Fibroblast of skin of right quadriceps (primary cell): ENCODE measurements at places on chromosomes 3 and 15.
A peak's percentile ranks its signal among the peaks of the same experiment; 100 is the strongest.

- DNase-seq: no peak
These were observed 234.1 kb downstream of the CBLB start for GRCh38 chr3:105634708-105635107.

GRCh38 chr15:58746174-58746573 lies 3.3 kb downstream of the ADAM10 start:
- DNase-seq: no peak

DNA sequence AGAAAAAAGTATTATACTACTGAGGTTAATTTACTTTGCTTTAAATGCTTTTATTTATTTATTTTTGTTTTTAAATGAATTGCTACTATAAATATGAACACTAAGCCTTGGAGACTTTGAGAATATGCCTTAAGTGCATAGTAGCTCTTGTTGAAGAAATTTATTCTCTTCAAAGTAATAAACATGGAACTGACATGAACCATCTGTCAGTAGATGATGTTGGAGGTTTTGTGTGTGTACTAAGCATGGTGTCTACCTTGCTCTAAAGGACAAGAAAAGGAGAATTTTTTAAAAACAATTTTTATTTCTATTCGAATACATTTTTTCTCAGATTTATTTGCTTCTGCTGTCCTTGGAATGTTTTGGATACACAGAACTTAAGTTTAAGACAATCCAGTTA lies 81.1 kb upstream of the PDZRN3 start:
- no peak for DNase-seq

GRCh38 chr15:90352107-90352893 lies at the start of gene ZNF774:
Gene ZNF774 (plus strand): TSS chr15:90352284. CDS start chr15:90354661, 2,377 bp downstream.
- peak; percentile 94 for DNase-seq

- DNase-seq: no peak
These were observed 444.9 kb upstream of the TBL1XR1 start for GRCh38 chr3:177642042-177642803.

DNA sequence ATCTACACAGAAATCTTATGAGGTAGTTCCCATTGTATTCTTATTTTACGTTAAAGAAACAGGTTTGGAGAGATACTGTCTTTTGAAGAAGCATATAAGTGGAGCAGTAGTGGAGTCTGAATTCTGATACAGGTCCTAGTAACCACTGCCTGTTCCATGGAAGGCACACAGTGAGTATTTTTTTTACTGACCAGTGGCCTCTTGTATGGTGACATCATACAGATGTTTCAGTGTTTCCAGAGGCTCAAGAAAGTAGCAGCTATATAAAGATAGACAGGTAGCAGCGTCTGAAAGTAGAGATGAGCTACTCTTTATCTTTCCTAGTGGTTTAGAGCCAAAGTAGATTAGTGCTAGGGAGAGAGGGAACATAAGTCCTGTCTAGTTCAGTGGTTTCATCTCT lies 173.5 kb downstream of the LPP start:
- no peak for DNase-seq

DNA sequence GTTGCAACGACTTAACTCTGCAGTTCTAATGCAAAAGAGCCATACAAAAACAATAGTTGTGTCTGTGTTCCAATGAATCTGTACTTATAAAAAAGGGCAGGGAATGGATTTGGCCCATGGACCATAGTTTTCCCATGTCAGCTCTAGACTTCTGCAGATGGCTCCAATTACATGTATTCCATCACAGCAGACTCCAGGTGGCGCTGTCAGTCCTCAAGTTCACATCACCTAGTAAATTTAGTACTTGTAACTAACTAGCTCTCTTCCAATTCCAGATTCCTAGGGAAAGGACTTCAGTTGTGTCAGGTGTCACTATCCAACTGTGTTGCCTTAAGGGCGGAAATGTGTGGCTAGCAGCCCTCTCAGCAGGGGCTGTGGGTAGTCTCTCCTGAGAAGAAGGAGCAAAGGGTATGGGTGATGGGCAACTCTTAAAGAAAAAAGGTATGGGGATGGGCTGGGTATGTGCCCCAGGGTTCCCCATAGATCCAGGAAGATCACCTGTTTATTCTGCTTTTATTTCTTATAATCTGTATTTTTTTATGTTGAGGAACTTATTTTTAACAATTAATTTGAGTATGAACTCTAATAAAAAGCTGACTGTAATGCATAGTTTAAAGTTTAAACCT lies 36.2 kb downstream of the BBS4 start:
- DNase-seq: peak; percentile 63

GRCh38 chr15:51864408-51865056 lies 35.1 kb downstream of the TMOD3 start:
- DNase-seq: no peak

GRCh38 chr3:187831125-187832051 lies 86.1 kb upstream of the BCL6 start:
- DNase-seq: no peak

GRCh38 chr3:41277790-41278465 lies 78.6 kb downstream of the CTNNB1 start:
- no peak for DNase-seq

DNA sequence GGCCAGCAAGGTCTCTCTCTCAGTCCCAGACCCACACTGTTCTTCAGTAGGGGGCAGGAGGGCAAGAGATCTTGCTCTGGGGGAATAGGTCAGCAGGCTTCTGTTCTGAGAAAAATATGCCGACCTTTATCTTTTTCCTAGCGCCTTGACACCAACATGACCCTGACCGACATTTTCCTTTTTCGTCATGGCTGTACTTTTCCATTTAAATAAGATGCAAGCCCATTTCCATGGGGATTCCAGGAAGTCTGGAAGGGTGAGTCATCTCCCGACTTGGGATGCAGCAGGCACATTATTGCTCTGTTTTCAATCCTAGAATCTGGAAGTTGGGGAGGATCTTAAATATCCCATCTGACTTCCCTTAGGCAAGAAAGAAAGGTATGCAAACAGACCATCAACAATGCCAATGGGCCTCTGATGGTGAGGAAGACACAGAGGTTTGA lies 261.5 kb upstream of the LRTM1 start:
- peak; percentile 97 for DNase-seq

DNA sequence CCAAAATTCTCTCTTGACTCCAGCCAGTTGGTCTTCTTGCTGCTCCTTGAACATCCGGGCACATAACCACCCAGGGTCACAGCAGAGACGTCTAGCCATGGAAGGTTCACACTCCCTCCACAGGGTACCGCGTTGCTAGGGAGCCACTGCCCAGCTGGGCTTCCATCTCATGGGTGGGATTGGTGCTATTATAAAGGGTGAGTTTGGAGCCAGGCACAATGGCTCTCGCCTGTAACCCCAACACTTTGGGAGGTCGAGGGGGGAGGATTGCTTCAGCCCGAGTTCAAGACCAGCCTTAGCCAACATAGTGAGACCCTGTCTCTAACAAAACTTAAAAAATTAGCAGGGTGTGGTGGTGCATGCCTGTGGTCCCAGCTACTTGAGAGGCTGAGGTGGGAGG lies 17.5 kb upstream of the SKOR1 start:
- DNase-seq: no peak

DNA sequence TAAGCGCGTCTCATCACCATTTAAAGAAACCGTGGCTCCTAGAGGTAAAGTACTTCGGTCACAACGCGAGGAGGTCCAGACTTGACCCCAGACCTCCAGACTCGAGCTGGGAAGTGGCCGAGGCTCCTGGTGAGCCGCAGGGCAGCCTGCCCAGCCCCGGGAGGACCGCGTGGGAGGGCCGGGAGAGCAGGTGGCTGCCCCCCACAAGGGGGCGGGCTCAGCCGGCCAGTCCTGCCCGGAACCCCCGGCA lies at the start of gene SLC27A2:
Gene SLC27A2 (plus strand): TSS at position 228 of the 250 bp plus-strand sequence. CDS start 232 bp downstream, outside the sequence.
- DNase-seq: no peak

GRCh38 chr3:104396974-104397669 lies 969.6 kb upstream of the ALCAM start:
- no peak for DNase-seq

DNA sequence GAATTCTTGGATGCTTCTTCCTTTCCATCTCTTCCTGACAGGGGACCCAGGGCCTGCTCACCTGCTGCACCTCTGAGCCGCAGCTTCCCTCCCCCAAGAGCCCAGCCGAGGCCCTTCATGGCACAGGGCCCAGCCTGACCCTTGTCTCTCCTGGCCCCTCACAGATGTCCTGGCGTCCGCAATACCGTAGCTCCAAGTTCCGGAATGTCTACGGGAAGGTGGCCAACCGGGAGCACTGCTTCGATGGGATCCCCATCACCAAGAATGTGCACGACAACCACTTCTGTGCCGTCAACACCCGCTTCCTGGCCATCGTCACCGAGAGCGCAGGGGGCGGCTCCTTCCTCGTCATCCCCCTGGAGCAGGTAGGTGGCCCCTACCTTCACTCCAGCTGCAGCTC lies 66.2 kb downstream of the CORO2B start:
- DNase-seq: no peak

GRCh38 chr15:66783725-66784124 lies 81.7 kb downstream of the SMAD6 start:
- DNase-seq: no peak

- DNase-seq: peak; percentile 57
These were observed 129.7 kb upstream of the UBE2E1 start for GRCh38 chr3:23676093-23676492.

DNA sequence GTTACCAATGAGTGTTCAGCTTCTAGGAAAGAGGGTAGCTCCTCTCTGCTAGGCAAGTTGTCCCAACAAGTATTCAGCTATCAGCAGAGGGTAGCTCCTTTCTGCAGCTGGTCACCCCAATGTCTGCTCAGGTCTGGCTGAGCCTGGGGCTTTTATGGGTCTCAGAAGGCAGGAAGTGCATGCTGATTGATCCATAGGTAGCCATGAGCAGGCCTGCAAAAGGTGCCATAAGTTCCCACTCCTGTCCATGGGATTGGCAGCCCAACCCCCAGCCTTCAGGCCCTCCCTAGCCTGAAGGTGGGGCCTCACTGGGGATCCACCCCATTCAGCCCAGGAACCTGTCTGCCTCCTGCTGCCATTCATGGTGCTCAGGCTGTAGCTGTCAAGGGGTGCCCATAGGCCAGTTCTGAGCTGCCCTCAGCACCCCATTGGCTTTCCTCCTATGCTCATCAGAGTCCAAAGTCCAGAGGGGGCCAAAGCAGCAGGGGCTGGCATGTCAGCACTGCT lies 34.6 kb upstream of the DNAJC13 start:
- no peak for DNase-seq

GRCh38 chr3:65521032-65521431 lies 517.7 kb downstream of the MAGI1 start:
- DNase-seq: no peak

DNA sequence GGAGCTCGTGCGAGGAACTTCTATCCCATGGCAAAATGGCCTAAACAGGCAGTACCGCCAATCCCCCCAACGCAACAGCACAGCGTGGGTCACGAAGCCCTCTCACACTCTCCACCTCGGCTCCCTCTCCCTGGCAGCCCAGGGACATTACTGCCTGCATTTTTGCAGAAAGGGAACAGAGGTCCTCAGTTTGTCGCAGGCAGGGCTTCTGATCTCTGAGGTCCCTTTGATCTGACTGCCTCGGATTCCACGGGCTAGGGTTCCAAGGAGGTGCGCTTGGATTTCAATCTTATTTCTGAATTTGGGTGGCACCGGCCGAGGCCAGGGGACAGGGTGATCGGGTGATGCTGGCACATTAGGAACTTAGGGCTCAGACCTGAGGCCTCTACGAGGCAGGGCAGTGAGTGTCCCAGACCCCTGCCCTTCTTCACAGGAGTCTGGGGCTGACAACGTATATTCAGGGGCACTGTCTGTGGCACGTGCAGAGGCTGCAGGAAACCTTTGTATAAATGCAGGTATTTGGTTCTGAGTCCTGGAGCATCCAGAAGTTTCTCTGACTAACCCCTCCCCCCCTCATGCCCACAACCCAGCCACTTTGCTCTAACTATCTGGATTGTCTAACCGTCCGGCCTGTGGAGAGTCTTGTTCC lies 197.9 kb downstream of the XXYLT1 start:
- DNase-seq: no peak

DNA sequence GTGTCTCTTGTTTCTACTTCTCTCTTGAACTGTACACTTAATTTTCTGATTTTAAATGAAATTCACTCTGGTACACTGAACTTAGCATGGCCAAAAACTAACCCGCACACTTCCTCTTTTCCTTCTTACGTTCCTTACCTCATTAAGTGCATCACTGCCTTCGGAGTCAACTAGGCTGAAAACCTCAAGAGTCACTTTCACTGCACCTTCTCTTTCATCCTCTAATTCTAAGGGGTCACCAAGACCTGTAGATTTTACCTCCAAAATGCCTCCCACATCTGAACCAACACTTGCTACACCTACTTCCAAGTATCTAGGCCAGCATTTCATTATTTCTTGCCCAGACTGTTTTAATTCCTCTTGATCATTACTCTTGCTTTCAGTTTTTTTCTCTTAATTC lies 6.6 kb downstream of the CBLB start:
- no peak for DNase-seq

DNA sequence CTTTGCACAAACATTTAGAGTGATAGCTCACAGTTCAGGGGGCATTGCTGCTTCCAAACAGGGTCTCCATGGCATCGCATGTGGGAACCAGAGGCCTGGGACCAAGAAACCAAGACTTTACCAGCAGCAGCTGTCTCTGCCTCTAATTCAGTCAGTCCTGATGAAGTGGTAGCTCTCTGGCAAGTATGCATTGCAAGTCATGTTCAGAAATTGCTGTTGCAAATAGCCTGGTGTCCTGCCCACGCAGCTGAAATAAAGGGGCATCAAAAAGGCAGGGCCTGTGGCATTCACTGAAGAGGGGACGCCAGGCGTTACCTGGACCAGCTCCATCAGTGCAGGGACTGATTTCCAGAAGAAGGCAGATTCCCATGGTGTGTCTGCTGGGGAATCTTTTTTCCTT lies 121.3 kb downstream of the CD47 start:
- DNase-seq: no peak

- DNase-seq: no peak
These were observed 22.7 kb downstream of the KLHL6 start for GRCh38 chr3:183532620-183533411.

DNA sequence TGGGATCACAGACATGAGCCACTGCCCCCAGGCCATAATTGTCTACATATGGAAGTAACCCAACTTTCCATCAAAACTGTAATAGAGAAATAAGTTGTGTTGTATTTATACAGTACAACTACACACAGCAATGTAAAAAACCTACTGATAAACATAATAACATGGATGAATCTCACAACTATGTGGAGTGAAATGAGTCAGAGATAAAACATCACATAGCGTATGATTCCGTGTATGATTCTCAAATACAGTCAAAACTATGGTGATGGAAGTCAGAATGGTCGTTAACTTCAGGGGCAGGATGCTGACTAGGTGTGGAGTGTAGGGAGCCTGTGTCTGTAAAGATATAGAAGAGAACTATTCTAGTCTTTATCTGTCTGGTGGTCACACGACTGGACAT lies 332.7 kb upstream of the SLCO3A1 start:
- DNase-seq: peak; percentile 72

DNA sequence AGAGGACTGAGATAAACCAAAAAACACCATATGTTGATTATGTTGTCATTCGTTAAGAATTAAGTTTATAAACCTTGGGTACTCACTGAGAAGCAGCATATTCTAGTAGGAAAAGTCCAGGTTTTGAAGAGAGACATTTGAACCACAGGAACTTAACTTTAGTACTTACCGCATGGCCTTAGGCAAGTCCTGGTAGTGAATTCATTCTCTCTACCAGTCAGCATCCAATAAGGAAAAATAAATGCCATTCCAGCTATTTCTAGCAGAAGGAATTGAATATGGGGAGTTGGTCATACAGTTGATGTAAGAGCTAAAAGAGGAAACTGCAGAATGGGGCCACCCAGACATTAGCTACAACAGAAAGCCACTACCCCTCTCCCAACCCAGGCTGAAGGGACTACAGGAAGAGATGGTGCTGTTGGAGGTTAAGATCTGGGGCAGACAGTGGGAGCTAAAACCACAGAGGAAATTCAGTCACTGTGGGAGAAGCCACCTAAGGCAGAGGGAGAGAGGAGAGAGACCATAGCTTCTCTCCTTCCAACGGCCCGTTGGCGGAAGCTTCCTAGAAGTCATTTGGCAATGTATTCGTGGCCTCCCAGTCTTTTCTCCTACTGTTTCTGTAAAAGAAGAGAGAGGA lies 133.8 kb upstream of the RARB start:
- DNase-seq: no peak
